Uterus (tissue), 4 donors: ENCODE measurements at places on chromosomes 3 and 15.

DNA sequence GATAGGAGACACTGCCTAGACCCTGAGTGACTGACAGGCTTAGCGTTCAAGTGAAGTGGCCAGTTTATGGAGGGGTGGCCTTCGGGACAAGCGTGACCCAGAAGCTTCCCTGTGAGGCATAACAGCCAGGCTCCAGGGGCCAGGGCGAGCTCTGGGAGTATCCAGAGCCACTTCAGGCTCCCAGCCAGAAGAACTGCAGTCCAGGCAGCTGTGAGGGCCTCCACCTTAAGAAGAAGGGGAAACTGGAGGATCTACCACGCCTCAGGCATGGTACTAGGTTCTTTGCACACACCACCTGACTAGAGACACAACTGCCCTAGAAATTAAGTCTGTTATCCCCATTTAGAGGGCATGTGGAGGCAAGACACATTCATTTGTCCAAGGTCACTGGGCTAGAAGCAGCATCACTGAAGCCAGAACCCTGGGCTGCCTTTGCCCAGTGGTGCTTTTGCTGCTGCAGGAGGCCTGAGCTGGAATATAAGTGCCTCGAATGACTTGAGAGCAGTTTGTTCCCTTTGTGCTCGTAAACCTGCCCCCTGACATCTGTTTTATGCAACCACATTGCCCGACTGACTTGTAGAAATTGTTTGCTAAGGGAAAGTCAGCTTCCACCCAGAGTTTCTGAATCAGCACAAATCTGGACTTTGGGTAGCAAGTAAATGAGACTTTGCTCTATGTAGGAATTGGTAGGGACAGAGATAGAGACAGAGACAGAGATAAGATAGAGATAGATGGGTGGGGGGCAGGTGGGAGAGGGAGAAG is 23.3 kb downstream of the RASGRF1 start:
- no peaks in the 10 kb centered on the region for H3K4me1 ChIP-seq
- no peak overlapping the region for H3K27ac ChIP-seq
- no peaks in the 10 kb centered on the region for H3K27me3 ChIP-seq

DNA sequence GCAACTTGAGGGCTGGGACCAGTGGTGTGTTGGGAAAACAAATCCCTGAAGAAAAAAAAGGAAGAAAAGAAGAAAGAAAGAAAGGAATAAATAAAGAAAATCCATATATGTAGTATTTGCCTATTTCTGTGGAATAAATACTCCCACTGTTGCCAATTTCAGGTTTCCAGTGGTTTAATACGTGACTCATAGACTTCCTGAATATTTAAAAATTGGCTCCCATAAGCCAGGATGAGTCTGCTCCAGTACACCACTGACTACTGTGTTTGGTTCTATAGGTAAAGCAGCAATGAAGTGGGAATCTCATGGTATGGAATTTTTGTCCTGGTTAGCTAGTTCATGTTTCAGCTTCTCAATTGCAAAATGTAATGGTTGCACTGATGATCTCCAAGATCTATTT is 31.6 kb downstream of the PYDC2 start:
- H3K27ac ChIP-seq, result no peak overlapping the region
- H3K4me1 ChIP-seq, result no peaks in the 10 kb centered on the region
- no peak overlapping the region for H3K4me3 ChIP-seq
- no peaks in the 10 kb centered on the region for H3K36me3 ChIP-seq
- no peak for DNase-seq

- H3K4me3 ChIP-seq, result no peak overlapping the region
- no peak for DNase-seq
- no peaks in the 10 kb centered on the region for H3K36me3 ChIP-seq
- no peaks in the 10 kb centered on the region for H3K4me1 ChIP-seq
Observed at GRCh38 chr15:81516461-81516860, 142.4 kb upstream of the TMC3 start.

DNA sequence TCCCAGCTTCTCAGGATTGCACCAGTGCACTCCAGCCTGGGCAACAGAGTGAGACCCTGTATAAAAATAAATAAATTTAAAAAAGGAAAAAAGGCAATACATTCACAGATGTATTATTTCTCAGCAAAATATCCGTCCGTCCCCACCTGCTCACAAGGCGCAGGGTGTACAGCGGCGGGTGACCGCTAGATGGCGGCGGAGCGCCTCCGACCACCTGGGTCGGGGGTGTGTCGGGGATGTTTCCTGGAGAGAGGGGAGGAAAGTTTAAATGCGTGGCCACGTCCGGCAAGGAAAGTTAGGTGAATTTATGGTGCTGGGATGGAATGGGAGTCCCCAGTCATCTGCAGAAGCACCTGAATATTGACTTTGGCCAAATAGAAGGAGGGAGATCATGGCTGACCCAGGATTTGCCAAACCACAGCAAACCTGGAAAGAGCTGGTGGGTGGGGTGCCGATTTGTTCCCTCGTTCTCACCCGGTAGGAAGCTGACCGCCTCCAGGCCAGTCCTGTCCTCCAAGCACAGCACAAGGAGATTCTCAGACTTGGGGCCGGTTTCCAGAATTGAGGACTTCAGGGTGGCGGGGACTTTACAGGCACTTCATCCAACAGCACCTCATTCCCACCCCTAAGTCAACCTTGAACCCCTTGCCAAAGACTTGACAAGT is 88.3 kb downstream of the TMEM266 start:
- H3K4me3 ChIP-seq, result no peak overlapping the region
- no peak overlapping the region for H3K27ac ChIP-seq
- H3K27me3 ChIP-seq, result no peaks in the 10 kb centered on the region
- no peak for DNase-seq
